ENCODE measurements at places on chromosomes 11 and 22. TPM values are rescaled to one million over a fixed set of nuclear protein-coding genes. Genes with fewer than 3 reads are reported as not detected.
A peak's percentile ranks its signal among the peaks of the same experiment; 100 is the strongest.

DNA sequence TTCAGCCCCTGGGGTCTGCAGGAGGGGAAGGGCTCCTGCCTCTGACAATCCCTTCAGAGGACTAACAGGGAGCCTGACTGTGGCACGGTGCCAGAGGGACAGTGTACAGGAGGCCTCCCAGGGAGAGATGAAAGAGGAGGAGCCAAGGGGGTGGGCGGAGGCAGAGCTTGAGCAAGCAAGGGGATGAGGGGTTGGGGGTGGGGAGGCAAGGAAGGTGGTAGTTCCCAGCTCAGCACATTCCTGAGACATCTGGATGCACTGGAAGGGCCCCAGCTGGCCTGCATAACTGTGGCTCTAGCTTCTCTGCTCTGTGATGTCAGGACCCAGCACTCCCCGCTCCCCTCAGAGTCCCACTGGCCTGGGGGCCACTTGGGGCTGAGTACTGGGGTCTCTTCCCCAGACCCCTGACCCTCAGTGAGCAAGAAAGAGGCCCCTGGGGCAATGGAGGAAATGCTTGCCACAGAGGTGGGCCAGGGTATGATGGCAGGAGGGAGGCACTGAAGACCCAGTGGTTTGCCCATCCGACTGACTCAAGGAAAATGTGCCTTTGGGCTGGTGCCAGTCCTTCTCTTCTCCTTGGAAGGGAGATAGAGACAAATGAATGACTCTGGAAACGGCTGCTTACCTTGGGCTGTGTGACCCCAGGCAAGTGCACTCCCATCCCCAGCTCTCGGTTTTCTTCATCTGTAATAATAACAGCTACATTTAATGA lies 13.3 kb downstream of the CREB3L1 start:
- H3K27me3 ChIP-seq = no peaks in the 10 kb centered on the region
- peaks cover 29% of the 10 kb centered on the region for H3K4me1 ChIP-seq
- H3K27ac ChIP-seq = peak overlapping the region; percentile 81
- H3K36me3 ChIP-seq = no peaks in the 10 kb centered on the region
- no peak overlapping the region for H3K4me3 ChIP-seq
- peak; percentile 88 for DNase-seq

- DNase-seq = peak; percentile 16
- H3K36me3 ChIP-seq = peaks cover 17% of the 10 kb centered on the region
- no peak overlapping the region for H3K4me3 ChIP-seq
- peaks cover 4% of the 10 kb centered on the region for H3K4me1 ChIP-seq
Observed at GRCh38 chr22:37965940-37966664, 12.6 kb downstream of the POLR2F start.

GRCh38 chr11:32121012-32121411 lies 30.1 kb downstream of the RCN1 start:
- no peaks in the 10 kb centered on the region for H3K36me3 ChIP-seq
- no peak overlapping the region for H3K4me3 ChIP-seq
- no peak overlapping the region for H3K27ac ChIP-seq
- H3K4me1 ChIP-seq = no peaks in the 10 kb centered on the region

- no peaks in the 10 kb centered on the region for H3K27me3 ChIP-seq
- H3K27ac ChIP-seq = peak overlapping the region; percentile 84
- peak; percentile 70 for DNase-seq
- H3K4me3 ChIP-seq = no peak overlapping the region
- H3K36me3 ChIP-seq = peaks cover 10% of the 10 kb centered on the region
Observed at GRCh38 chr22:41532908-41533825, 11.1 kb downstream of the POLR3H start.

GRCh38 chr11:70180906-70181305 lies 22.2 kb upstream of the FADD start:
- no peak overlapping the region for H3K4me3 ChIP-seq
- H3K36me3 ChIP-seq = no peaks in the 10 kb centered on the region
- no peak for DNase-seq
- H3K4me1 ChIP-seq = no peaks in the 10 kb centered on the region

VWA5A gene
- 20.8 TPM for total RNA-seq

NAALAD2 gene
- total RNA-seq = 5.3 TPM

NXPE4 gene
- total RNA-seq = not detected
